Suppressor macrophage treated with lipopolysaccharide for 1 hour (primary cell): ENCODE measurements at places on chromosomes 5 and 9.

DNA sequence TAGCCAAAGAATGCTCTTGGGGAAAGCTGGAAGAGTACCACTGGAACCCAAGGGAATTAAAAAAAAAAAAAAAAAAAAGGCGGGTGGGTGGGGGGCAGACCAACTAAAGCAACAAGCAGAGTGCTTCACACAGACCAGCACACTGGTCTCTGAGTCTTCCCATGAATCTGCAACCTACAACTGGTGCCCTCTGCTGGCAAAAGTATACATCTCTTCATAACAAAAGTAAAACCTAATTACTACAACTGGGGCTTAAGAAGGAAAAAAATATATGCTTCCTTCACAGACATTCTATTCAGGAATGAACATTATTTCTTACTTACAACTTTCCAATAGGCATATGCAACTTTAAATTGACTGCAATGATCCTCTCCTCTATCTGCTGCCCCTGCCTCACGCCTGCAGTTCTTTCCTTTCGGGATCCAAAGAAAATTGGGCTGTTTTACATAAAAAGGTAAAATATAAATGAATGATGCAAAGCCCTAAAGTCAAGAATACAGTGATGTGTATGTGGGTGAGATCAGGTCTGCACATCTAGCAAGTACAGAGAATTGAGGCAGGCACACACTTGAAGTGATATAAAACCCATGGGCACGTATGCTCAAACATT, 7.2 kb upstream of the KLHL3 start:
- DNase-seq, result peak; percentile 89

- no peak for DNase-seq
Observed at GRCh38 chr5:88558366-88558765, 289.7 kb upstream of the TMEM161B start.

- no peak for DNase-seq
Observed at GRCh38 chr5:96093340-96093739, 131.7 kb upstream of the ELL2 start.

DNA sequence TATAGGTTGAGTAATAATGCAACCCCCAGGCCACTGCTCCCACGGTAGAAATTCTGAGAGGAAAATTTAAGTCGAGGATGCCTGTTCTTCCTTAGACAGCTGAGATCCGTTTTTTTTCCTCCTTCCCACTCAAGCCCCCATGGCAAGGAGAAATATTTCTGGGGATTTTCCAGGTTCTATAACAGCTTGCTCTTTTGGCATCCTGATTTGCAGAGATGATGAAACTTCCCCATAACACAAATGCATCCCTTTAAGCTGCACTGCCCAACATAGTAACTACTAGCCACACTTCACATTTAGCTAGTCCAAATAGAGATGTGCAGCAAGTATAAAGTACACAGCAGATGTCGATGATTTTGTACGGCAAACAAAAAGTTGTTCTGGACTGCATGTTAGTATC, 32.5 kb upstream of the GNA14 start:
- DNase-seq, result peak; percentile 74
